Retinal pigment epithelial cell (primary cell): ENCODE measurements at places on chromosomes 5 and 9.
A peak's percentile ranks its signal among the peaks of the same experiment; 100 is the strongest.

DNA sequence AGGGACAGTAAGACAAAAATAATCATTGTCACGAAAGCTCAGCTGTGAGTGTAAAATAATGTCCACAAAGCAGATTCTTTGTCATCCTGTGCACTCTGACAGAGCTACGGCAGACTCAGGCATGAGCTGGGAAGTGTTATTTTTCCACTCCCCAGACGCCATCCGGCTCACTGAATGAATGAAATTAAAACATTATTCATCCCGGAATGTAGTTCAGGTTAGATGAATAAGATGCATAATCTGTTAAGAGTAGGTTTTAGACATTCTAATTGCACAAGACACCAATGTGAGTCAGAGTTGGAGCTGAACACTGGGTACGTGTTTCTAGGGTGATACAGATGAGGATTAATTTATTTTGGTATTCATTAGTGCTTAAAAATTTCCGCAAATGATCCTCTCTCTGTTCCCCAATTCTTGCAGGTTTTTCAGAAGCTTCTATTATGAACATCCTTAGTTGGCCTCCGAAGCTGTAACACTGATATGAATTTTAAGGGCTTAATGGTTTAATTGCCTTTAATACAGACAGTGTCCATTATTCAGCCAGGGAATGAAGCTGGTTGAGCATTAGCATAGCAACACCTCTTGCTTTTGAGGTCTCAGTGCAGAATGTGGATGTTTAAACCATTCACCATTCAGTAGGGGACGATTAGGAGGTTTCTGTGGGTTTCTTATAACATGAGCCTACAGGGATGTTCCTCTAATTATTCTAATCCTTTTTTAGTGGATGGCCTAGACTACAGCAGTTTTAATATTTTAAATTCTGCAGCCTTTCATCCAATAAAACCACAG lies 65.6 kb upstream of the FRRS1L start:
- DNase-seq = peak; percentile 78

GRCh38 chr5:42597318-42597937 lies 159.2 kb upstream of the CCDC152 start:
- no peak for DNase-seq

- no peak for DNase-seq
These were observed at the start of gene NINJ1 for GRCh38 chr9:93134015-93134739. Gene NINJ1, minus strand, starts transcription at chr9:93134251. Its CDS starts 34 bp downstream, at chr9:93134217.

DNA sequence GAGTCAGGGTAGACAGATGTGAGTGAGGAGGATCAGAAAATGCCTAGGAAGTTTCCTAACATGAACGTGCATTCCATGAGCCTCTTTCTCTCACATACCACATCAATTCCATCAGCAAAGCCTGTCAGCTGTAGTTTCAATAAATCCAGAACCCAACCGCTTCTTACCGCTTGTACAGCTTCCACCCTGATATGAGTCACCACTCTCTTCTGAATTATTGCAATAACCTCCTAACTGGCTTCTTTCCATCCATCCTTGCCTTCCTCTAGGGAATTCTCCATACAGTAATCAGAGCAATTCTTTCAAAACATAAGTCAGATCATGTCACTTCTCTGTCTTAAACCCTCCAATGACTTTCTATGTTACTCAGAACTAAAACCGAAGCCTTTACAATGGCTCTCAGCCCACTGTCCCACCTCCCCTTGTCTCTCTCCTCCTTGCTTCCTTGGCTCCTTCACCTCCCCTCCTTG lies 8.1 kb upstream of the RAD23B start:
- peak; percentile 83 for DNase-seq

GRCh38 chr9:93650448-93650847 lies 74.1 kb downstream of the PHF2 start:
- DNase-seq = no peak

GRCh38 chr5:40754381-40755092 lies 1.2 kb downstream of the TTC33 start:
- DNase-seq = no peak

DNA sequence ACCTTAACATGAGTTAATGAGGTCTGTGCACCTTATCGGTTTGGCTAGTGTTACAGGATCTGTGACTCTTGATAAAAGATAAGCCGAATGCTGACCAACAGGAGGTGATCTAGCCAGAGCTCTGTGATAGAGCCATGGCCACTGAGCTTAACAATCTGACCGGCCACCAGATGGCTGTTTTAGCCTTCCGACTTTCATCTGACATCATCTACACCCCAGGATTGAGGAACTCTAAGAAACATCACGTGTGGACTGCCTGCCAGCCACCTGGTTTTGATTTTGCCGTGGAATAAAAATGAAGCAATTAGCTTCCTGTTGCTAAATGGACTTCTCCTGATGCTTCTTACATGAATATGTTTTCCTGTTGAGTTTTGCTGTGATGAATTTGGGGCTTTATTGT lies 281.3 kb downstream of the CEMIP2 start:
- DNase-seq = no peak
